Cortex of kidney (tissue), 1 donor: ENCODE measurements at places on chromosomes 13 and 19.

- no peak for DNase-seq
Measured at GRCh38 chr13:26707122-26708006, 53.2 kb downstream of the GPR12 start.

GRCh38 chr13:40664350-40665125 is 1.9 kb downstream of the FOXO1 start:
- peak; percentile 15 for DNase-seq

DNA sequence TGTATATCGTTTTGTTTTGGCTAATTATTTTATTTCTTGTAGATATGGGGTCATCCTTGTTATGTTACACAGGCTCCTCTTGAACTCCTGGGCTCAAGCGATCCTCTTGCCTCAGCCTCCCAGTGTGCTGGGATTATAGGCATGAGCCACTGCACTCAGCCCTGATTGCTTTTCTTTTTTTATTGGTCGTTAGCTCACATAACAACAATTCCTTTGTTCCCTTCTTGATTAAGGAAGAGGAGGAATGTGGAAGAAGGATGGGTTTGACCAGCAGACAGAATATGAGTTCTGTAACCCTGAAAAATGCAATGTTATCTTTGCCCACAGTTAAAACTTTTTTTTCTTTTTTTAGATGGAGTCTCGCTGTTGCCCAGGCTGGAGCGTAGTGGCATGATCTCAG is 11.4 kb downstream of the BRME1 start:
- DNase-seq: no peak

- no peak for DNase-seq
Measured at GRCh38 chr13:75906315-75906714, 270.2 kb downstream of the LMO7 start.

DNA sequence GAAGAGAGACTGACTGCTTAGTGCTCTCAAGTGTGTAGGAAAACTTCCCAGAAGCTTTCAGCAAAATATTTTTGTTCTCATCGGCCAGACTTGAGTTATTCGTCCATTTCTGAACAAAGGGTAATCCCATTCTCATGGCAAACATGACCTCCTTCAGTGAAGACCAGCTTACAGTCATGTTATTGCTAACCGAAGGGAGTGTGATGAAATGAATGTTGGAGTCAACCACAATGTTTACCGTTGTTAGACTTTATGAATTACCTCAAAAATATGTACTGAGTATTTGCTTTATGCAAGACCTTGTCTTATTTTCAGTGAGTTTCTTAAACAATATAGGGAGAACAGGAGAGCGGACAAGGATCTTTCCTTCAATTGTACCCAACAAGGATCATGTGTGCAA is 228.6 kb downstream of the LMO7 start:
- DNase-seq: no peak

GRCh38 chr19:28039677-28040381 is 1173.1 kb downstream of the UQCRFS1 start:
- no peak for DNase-seq

DNA sequence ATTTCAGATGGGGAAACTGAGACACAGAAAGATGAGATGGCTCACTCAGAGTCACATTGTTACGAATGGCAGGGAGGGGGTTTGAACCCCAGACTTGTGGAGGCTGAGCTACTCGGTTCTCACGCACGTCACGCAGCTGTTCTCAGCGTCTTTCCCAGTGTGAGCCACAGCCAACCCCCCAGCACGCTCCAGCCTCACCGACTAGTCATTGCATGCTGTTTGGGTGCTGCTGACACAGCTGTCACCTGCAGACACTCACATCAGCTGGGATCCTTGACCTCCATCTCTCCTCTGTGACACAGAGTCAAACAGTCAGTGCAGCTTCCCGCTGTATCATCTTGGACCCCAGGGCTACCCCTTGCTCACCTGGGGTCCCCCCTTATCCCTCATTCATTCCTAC is 2.4 kb upstream of the NCAN start:
- no peak for DNase-seq

DNA sequence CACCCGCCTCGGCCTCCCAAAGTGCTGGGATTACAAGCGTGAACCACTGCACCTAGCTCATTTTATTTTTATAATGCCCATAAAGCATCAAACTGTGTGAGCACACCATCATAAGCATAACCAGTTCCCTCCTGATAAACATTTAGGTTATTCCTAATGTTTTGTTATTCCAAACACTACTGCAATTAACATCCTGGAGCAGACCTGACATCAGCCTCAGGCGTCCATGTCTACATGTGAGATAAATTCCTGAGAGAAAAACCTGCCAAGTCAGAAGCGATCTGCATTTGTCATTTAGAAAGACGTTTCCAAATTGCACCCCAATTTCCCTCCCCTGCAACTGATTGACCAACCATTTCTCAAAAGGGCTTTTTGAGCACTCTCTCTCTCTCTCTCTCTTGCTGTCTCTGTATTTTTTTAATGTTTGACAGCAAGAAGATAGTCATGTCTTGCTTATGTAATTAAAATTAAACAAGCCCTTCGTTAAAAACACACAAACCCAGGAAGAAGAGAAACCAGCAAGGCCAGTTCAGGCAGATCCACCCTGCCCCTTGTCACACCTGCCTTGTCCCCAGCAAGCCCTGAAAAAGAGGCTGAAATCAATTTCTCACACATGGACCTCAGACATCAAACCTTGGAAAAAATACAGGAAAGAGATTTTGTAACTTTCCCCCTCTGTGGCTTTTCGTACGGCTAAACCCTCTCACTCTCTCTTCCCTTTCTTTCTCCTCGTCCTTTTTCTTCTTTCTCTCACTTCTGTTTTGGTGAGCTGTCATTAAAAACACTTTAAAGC is 9.9 kb downstream of the LYPD3 start:
- no peak for DNase-seq

DNA sequence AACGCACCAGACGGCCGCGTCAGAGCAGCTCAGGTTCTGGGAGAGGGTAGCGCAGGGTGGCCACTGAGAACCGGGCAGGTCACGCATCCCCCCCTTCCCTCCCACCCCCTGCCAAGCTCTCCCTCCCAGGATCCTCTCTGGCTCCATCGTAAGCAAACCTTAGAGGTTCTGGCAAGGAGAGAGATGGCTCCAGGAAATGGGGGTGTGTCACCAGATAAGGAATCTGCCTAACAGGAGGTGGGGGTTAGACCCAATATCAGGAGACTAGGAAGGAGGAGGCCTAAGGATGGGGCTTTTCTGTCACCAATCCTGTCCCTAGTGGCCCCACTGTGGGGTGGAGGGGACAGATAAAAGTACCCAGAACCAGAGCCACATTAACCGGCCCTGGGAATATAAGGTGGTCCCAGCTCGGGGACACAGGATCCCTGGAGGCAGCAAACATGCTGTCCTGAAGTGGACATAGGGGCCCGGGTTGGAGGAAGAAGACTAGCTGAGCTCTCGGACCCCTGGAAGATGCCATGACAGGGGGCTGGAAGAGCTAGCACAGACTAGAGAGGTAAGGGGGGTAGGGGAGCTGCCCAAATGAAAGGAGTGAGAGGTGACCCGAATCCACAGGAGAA is 1.9 kb downstream of the PPP1R12C start:
- no peak for DNase-seq

GRCh38 chr19:35002037-35002535 is 2.0 kb downstream of the GRAMD1A start:
- DNase-seq: no peak

DNA sequence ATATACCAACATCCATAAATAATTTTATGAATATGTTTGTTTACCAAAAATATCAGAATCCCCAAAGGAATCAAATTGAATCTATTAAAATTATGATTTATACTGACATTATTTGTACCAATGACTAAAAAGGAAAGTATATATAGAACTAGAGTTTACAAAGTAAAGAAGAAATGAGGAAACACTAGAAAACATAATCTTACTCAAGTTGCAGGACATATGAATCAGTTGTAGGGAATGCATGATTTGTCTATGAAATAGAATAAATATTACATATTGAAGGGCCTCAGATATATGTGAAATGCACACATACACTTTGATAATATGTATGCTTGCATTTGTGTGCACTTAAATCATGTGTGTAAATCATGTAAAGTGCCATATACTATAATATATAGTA is 1466.4 kb downstream of the EFNB2 start:
- no peak for DNase-seq

DNA sequence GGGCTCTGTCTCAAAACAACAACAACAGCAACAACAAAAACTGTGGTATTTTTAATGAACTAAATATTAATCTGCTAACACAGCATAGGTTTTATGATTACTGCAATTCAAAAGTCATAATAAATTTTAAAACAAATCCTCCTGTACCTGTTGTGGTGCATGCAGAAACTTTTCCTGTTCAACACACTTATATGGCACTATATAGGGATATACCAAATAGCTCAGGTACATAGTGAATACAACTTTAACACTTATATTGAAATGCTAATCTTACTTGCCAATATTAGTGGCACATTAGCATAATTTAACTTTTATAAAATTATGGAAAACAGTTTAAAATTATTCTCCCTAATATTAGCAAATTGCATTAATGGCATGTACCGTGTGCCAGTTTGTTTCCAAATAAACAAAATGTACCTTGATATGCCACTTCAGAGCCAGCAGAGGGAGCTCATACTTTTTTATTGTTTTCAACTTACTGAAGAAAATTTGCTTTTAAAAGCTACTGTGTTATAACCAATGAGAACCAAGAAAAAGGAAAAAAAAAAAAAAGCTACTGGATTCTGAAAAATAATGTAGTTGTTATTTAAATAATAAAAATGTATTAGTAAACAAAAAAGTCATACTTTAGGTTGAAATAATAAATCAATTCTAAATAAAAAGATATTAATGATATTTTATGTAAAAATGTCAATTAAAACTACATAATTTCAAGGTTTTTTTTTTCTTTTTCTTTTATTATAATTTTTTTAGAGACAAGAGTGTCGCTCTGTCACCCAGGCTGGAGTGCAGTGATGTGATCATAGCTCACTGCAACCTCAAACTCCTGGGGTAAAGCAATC is 18.0 kb upstream of the RBM26 start:
- DNase-seq: no peak

DNA sequence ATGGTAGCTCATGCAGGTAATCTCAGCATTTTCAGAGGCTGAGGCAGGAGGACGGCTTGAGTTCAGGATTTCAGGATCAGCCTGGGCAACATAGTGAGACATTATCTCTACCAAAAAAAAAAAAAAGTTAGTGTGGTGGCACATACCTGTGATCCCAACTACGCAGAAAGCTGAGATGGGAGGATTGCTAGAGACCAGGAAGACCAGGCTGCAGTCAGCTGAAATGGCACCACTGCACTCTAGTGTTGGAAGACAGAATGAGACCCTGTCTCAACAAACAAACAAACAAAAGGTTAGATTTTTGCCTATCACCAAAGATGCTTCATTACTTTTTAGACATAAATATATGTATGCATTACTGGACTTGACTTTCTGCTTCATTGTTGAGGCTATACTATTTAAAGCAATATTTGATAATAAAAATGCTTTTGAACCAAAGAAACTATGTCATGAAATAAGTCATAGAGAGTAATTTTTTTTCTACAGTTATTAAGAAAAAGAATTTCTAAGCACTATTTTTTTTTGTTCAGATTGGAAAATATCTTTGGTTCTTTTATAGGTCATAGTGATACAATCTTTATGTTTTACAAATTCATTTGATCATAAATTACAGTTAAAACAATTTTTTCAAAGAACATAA is 1180.1 kb upstream of the ATXN8OS start:
- DNase-seq: no peak

DNA sequence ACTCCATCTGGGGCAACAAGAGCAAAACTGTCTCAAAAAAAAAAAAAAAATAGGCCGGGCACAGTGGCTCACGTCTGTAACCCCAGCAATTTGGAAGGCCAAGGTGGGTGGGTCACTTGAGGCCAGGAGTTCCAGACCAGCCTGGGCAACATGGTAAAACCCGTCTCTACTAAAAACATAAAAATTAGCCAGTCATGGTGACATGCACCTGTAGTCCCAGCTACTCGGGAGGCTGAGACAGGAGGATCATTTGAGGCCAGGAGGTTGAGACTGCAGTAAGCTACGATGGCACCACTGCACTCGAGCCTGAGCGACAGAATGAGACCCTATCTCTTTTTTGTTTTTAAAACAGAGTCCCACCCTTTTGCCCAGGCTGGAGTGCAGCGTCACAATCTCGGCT is 3.9 kb downstream of the IQCN start:
- no peak for DNase-seq

- DNase-seq: no peak
Measured at GRCh38 chr13:45878966-45879365, 27.4 kb upstream of the SIAH3 start.

GRCh38 chr13:75541287-75541686 is 3.6 kb upstream of the COMMD6 start:
- no peak for DNase-seq

- DNase-seq: no peak
Measured at GRCh38 chr13:42654722-42655121, 80.8 kb downstream of the TNFSF11 start.

DNA sequence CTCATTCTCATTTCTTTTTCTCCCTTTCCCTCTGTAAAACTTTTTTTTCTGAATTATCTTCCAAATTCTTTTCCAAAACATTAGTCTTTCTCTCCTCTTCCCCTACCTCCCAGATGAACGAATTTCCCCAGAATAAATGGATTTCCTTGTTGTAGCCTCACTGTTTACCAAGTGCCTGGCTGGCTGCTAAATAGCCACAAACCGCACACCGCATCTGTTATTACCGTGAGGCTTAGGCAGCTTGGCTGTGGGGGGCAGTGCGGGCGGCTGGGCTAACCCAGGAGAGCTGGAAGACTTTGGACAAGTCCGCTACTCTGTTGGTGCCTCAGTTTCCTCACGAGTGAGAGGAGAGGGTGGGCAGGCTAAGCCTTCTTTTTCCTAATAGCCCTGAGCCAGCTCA is 10.7 kb downstream of the IL17D start:
- DNase-seq: no peak

DNA sequence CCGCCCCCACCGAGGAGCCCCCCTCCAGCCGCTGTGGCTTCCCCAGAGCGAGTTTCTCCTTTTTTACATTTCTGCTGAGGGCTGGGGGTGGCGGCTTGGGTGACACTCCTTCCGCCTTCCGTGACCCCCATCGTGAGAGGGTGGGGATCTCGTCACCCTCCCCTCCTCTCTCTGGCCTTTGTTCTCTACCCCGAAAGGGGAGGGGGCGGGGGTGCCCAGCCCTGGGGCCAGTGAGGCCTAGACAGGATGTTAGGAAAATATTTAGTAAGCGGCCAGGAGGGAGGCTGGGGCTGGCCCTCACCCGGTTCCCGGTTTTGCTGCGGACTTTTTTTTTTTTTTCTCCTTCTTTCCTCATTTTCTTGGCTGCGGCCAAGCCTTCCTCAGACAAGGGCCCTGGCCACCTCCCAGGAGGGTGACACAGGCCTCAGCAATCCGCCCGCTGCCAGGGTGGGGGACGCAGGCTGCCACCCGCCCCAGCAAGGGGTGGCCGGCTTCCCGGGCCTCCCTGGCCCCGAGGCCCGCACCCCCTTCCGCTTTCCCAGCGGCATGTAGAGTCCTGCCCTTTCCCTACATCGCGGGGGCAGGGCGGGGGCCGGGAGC is 3.9 kb downstream of the MIDN start:
- no peak for DNase-seq

- DNase-seq: no peak
Measured at GRCh38 chr13:71039440-71039839, 827.6 kb downstream of the DACH1 start.

- no peak for DNase-seq
Measured at GRCh38 chr19:4815426-4816201, 15.9 kb downstream of the TICAM1 start.
